ENCODE measurements at places on chromosomes 16 and 17.
A peak's percentile ranks its signal among the peaks of the same experiment; 100 is the strongest.

DNA sequence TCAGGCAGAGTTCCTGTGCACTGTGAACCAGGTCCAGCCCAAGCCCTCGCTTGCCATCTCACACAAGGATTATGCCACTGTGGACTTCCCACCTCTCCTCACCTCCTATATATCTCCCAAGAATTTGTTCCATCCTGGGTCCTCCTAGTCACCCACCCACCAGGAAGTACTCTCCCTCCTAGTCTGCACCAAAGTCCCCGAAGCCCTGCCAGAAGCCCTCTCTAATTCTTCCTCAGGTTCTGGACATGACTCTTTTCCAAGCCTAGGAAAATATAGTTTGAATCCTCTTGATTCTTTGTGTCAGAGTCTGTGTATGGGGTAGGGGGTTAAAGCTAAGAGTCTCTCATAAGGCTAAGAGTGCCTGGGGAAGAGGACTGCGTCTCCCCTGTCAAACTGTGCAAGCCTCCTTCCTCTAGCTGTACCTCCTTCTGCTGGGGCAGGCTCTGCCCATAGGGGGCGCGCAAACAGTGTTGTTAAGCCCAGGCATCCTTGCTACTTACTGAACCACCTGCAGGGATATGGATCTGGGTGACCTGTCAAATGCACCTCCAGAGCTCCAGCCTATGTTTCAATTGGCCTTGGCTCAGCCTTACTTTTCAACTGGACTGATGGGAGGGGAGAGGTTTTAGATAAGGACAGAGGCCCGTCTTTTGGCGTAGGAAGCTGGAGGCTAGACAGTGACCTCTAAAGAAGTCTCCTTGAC is 16.6 kb upstream of the DLX4 start:
- peak; percentile 38 for DNase-seq

DNA sequence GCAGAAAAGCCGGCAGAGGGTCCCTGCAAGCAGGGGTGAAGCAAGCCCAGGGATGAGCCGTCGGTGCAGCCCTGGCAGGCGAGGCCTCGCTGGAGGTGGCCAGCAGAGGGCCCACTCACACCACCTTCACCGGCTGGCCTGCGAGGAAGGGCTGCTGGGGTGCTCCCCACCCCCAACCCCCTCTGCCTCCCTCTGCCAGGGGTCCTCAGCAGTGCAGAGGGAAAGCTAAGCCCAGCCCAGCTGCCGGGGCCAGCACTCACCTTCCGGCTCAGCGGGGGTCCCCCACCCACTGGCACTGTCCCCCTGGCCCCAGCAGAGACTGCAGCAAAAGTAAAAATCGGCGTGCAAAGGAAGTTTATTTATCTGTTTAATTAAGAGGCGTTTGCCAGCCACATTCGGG is 113.4 kb downstream of the ENGASE start:
- peak; percentile 37 for DNase-seq

- peak; percentile 92 for DNase-seq
These were observed at the start of gene MEAK7 for GRCh38 chr16:84504420-84505248. MEAK7 (minus strand) TSS chr16:84504659; CDS start chr16:84498086, 6,573 bp downstream.

DNA sequence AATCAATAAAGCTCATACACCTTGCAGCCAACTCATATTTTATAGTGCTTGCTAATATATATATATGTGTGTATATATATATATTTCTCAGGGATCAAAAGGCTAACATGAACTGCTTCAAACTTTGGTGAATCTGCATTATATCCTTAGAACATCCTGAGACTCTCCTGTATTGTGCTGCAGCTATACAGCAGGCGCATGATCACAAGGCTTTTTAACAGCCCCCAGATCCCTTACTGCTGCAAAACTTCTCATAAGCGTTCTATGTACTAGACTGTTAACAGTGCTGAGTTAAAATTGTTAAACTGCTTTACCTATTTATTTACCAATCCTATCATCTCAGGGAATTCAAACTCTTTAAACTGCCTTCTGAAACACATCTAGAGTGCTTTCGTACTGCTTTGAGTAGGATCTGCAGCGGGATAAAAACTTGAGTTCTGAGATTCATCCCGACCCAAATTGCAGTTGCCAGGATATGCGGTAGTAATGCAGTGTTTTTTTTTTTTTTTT is 1.3 kb downstream of the GPATCH8 start:
- DNase-seq: no peak

- DNase-seq: no peak
These were observed 15.8 kb upstream of the UQCRC2 start for GRCh38 chr16:21937336-21937829.

GRCh38 chr16:17437127-17437720 is 33.5 kb downstream of the XYLT1 start:
- DNase-seq: no peak

DNA sequence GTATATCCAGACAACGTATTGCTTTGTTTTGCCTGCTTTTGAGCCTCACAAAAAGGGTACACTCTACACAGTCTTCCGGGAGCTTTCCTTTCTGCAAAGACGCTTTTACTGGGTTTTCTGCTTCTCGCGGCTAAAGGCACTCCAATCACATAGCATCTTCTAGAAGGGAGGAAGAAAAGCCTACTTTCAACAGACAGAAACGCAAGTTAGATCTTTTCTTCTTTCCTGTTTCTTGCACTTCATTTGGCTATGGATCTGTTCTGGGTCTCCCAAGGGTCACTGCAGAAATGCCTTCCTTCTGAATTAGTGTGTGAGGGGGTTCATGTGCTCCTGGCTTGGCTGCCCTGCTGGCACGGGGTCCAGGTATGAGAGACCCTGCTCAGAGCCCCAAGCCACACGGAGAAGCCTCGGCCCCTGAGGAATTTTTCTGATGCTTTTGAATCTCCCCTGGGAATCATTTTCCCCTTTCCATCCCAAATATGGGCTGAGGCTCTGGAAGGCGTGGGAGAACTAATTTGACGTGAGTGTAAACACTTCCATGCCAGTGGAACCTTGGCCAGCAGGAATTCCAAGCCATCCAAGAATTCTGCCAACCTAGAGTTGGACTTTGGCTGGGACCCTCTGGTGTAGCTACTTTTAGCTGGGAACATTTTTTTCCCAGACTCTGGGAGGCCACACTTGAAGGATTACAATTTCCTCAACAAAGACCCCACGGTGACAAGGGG is 49.6 kb upstream of the NKD1 start:
- no peak for DNase-seq

DNA sequence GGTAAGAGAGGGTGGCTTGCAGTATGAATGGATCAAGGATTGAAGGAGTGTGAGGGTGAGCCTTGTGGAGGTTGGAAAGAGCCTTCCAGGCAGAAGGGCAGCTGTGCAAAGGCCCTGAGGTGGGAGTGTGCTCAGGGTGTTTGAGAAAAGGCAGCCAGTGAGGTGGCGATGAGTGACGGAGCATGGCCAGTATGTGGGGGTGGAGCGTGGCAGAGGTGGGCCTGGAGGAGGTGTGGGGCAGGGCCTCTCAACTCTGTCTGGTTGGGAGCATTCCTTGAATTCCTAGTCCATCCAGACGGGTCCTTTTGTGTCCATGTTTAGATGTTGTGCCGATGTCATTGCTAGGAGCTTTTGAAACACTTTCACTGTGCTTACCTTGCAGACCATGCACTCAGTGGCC is 51.3 kb downstream of the EPN2 start:
- DNase-seq: no peak

- no peak for DNase-seq
These were observed 798.4 kb upstream of the EEF2KMT start for GRCh38 chr16:5895976-5896375.

DNA sequence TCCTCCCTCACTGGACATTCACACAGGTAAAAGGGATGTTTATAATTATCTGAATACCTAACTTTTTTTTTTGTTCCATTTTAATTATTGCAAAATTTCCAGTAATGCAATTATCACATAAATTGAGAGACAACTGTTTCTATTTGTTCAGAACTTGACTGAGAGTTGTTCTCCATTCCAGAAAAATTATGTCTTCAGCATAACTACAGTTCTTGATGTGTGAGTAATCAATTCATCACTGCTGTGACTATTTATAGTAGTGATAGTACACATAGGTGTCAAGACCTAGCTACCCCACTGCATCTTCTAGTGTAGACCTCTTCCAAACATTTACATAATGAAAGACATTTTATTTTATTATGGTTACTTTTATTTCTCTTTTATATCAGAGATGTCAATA is 5.8 kb upstream of the TNRC6A start:
- DNase-seq: no peak

DNA sequence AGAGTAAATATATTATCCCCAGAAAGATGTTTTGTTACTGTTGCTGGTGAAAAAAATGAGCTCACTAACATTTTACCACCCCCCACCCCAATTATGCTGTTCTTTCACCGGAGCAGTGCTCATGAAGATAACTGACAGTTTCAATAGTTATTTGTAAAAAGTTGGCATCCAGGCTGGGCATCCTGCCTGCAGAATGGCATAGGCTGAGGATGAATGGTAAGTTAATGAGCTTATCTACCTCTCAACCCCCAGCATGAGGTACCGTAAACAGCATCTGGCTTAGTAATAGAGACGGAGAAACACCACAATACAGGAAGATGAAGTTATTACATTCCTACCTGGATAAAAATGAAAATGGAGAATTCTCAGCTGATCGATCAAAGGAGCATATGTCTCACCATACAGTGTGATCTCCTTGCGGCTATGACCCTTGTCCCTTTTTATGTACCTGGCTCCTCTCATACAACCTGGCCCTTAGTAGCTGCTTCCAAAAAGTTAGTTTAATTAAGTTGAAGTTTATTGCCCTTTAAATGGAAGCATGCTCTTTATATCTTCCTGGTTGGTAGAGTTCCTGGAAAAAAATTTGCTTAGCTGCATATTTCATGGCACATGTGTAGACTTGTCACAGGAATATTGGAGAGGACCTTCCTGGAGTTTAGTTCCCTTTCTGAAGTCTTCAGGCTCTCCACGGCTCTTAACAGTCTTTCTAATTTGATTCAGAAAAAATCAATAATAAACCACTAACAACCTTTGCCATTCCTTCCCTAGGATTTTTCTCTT is 61.2 kb upstream of the MPHOSPH6 start:
- no peak for DNase-seq

DNA sequence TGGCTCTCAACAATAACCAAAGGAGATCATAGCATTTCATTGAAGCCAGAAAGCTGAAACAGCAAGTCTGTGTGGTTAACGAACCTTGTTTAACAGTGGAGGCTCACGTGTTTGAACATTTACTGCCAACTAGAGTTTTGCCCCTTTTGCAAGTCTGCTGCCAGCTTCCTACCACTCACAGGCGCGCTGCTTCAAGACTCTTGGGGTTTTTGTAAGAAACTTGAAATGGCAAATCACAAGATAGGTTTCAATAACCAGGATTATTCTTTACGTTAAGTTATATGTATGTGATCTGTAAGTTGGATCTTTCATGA is 1.2 kb downstream of the SNTB2 start:
- no peak for DNase-seq

- no peak for DNase-seq
These were observed at the start of gene EVPL for GRCh38 chr17:76027159-76027839. EVPL (minus strand) TSS chr17:76027306; CDS start chr17:76027198, 108 bp downstream.

- peak; percentile 33 for DNase-seq
These were observed 19.2 kb upstream of the USP22 start for GRCh38 chr17:21061971-21062526.

GRCh38 chr17:56448371-56448770 is 145.1 kb upstream of the NOG start:
- no peak for DNase-seq

GRCh38 chr16:4391631-4392381 is 20.2 kb downstream of the VASN start:
- no peak for DNase-seq

DNA sequence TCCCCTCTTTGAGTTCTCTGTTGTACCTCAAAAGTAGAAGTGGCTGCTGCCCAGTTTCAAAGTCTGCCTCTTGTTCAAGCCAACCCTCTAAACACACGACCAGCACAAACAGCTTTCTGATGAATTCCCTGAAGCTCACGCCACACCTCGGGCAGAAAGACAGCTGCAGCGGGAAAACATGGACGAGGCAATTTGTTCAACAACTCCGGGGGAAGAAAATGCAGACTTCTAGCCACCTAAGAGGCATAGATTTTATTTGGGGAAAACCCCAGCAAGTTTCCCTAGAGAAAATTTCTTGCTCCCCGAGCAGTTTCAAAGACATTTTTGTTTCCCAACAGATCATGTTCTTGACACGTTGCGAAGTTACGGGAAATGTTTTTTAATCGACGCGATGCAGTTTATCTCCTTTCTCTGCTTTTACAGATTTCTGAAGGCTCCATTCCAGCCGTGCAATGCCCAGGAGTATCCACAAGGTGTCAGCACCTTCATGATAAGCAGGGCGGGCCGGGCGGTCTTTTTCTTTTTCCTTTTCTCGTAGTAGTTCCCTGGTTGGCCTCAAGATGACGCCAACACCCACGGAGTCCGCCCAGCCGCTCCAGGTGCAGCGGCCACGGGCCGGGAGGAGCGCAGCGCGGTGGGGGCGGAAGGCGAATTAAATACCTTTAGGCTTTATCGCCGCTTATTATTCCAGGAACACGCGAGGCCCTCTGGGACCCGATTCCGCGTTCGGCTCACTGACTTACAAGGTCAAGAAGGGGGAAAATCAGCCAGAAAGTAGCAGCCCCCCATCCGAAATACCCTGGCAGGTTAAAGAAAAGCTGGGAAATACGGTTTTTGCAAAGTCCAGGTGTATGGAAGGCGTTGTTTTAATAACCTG is 2.9 kb upstream of the FOXC2 start:
- peak; percentile 78 for DNase-seq

- no peak for DNase-seq
These were observed 3.7 kb upstream of the SLC6A2 start for GRCh38 chr16:55651841-55652824.

DNA sequence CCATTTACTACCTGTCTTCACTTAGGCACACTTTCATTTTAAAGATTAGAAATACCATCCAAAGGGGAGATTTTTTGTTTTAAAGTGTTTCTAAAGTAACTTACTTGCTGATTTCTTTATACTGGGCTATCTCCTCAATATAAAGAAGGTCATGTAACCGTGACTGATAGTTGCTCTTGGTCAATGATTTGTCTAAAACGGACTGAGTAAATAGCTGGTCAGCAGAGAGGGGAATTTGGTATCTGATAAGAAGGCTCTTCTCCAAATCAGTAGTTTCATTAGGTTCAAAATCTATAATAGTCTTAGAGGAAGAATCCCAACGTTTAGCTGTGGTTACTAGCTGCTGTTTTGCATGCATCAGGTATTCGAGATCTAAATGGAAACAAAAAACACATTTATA is 66.4 kb downstream of the HELZ start:
- DNase-seq: no peak

DNA sequence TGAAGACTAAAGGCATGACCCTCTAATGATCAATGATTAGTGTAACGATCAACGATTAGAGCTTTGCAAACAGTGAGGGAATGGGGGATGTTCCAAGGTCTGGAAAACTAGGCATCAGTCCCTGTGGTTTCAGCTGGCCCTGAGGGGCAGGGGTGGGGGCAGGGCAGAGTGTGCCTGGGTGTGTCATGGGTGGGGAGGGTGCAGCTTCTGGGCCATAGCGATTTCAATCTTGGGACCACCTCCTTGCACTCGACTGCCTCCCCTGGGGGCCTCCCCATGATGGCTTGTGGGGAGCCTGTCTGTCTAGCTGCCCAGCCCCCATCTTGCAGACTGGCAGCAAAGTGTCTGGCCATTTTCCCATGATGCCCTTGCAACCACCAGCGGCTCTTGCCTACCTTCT is 8.4 kb downstream of the TAC4 start:
- no peak for DNase-seq

GRCh38 chr16:85245307-85246172 is 133.3 kb upstream of the CIBAR2 start:
- DNase-seq: peak; percentile 37
